NCI-H1436 treated with DMSO at 0.1 percent for 48 hours (cell line): ENCODE measurements at places on chromosomes 4 and X.

DNA sequence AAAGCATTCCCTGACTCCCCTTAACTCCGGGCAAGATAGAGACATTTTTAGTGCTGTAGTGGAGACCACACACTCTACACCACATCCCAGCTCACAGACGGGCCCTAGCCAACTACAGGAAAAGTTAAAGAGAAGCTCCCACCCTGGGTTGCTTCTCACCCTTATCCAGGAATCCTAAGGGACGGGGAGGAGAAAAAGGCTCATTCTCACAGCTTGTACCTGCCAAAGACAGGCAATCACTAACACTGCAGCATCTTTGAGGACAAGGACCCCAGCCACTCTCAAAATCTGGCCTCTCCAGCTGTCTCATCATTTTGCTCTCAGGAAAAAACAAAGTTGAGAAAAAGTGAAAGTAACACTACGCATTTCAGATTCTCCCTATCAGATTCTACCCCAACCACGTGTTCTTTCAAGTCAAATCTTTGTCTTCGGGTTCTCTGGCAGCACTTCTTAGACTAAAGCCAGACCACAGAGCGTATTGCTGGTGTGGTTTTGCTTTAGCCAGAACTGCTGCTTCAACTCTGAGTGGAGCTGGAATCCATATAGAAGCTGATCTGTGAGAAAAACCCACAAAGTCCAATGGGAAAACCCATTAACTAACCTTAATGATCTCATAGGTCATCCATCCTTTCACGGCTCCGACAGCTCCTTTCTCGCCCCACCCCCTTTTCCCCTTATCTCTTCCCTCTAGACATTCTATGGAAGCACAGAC lies 605.9 kb upstream of the DIPK2B start:
- DNase-seq, result no peak

- DNase-seq, result no peak
These were observed 233.4 kb downstream of the MAML3 start for GRCh38 chr4:139920486-139921002.

GRCh38 chr4:45638641-45639040 lies 485.2 kb downstream of the GABRG1 start:
- no peak for DNase-seq

GRCh38 chrX:7815166-7815805 lies 27.7 kb upstream of the VCX start:
- no peak for DNase-seq

- DNase-seq, result no peak
These were observed 66.5 kb downstream of the MAMLD1 start for GRCh38 chrX:150429594-150429993.

- DNase-seq, result no peak
These were observed 32.4 kb downstream of the EGF start for GRCh38 chr4:109945056-109945455.

DNA sequence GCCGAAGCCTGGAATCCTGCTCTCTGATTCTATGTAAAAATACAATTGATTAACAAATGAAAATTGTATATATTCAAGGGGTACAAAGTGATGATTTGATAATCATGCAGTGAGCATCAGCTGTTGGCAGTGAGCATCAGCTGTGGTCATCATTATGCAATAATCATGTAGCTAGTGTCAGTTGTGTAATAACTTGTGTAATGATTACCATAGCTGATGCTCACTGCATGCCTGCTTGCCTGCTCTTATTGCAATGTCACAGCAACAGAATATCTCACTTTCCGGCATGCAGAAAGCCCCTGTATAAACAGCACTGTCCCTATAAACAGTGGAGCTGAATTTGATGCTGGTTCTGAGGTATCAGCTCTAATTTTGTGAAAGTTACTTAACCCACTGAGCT lies 46.8 kb downstream of the SULT1B1 start:
- DNase-seq, result no peak

DNA sequence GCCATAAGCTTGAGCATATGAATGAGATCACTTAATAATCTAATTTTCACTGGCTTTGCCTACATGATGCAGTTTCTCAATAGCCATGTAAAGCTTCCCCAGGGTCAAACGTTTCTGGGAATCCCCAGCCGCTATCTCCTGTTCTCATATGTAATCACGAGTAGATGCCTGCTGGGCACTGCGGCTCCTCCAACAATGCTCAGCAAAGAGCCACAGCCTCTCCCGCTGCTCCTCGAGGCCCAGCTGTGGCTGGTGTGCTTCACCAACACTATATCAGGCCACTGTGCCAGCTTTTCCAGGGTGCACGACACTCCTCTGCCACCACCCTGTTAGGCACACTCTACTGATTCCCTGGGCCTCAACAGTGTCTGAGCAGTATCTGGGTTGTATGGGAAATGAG lies 78.3 kb upstream of the RASGEF1B start:
- no peak for DNase-seq

- no peak for DNase-seq
These were observed 222.7 kb upstream of the HAND2 start for GRCh38 chr4:173752610-173753230.

- no peak for DNase-seq
These were observed 1.4 kb upstream of the MSL3 start for GRCh38 chrX:11756354-11757318.

DNA sequence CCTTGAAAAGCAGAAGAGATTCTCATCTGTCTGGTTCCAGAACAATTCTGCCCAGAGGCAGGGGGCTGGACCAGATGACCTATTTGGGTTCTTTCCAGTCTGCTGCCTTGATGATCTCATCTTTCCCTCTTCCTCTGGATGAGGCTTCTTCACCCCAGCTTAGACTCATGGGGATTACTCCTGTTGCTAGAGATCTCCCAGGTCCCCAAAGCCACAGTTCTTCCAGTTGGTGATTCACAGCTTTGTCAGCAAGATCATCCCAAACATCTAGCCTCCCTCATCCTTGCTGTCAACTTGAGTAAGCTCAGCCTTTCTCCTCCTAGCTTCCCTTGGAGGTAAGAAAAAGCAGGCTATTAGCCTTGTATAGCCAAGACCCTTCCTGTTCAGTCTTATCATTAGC lies 64.2 kb upstream of the PJA1 start:
- DNase-seq, result no peak

- no peak for DNase-seq
These were observed 19.4 kb downstream of the MTM1 start for GRCh38 chrX:150587585-150588503.

GRCh38 chr4:145716200-145716599 lies 36.3 kb downstream of the C4orf51 start:
- DNase-seq, result no peak
